ENCODE measurements at places on chromosomes 13 and 19.
A peak's percentile ranks its signal among the peaks of the same experiment; 100 is the strongest.

DNA sequence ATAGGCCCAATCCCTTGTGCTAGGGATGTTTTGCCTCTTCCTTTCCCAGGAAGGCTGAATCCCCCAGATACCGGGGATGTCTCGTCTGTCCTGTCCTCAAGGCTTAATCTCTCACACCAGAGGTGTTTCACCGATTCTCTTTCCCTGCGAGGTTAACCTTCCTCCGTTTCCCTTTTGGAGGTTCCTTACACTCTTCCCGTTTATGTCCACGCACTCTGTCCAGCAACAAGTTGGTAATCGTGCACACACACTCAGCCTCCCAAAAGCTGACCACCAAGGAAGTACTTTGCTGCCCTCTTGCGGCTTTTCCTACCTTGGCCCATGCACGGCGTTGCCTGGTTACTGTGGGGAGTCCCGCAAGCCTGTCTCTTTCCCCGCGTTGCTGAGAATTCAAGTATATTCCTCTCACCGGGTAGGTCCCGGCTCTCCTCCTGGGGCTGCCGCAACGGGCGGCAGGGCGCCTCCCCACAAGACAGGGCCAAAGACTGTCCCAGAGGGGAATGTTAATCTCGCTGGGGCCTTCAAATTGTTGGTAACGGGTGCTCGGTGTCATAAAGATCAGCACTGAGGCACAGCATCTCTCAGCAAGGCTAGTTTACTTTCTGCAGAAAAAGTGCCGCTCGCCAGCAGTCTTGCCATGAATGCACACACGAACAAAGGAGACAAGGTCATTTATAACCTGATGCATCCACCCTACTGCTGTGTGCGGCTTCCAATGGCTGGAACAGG lies 36.7 kb upstream of the CD177 start:
- DNase-seq: no peak

DNA sequence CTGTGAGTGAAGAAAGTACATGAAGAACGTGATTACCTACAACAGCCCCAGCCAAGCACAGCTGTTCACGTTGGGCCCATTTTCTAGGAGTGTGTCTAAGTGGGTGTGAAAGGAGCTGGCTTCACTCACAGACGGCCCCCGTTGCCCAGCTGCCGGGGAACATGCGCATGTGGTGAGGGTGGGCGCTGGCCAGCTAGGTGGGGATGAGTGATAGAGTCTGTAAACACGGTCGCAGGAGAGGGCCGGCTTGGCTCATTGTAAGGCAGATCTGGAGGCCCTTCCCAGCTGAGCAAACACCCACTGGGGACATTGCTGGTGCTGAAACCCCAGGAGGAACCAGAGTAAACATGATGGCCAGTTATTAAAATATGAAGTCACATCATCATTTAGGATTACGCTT lies 160.5 kb downstream of the TEX29 start:
- no peak for DNase-seq

DNA sequence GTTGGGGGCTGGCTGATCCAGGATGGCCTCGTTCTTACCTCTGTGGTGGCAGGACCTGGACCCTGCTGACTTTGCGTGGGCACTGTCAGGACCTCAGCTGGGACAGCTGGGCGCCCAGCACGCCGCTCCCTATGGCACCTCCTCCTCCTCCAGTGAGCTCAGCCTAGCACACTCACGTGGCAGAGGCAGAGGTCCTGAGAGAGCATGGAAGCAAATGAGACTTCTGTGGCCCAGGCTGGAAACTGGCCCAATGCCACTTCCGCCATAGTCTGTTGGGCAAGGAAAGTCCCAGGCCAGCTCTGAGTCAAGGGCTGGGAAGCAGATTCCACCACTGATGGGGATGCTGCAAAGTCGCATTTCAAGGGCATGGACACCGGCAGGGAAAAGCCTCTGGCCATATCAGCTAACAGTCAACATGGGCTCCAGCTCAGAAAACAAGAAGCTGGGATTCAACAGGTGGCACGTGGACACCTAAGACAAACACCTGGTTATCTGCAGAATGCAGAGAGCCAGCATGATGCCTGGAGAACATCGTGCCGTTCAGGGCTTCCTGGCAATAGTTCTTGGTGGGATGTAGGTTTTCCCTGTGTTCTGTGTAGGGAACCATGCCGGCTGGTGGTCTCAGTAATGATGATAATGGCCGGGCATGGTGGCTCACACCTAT lies 16.7 kb downstream of the MYBPC2 start:
- DNase-seq: no peak

DNA sequence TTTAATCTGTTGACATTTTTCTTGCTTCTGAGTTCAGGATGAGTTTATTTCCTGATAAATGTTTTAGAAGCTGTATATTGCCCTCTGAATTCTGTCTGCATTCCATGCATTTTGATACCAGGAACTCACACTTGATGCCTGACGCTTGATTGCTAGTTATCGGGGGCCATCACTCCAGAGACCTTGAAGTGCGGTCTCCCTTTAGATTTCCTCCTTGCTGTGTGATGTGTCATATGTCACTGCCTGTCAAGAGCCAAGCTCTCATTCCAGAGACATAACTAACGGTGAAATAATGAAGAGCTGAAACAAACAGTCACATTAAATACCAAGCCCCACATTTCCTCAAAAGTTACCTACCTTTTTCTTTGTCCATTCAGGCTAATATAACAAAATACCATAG lies 155.5 kb downstream of the TNFSF13B start:
- DNase-seq: no peak

- DNase-seq: no peak
Measured at GRCh38 chr13:110811008-110811720, 97.7 kb downstream of the ING1 start.

DNA sequence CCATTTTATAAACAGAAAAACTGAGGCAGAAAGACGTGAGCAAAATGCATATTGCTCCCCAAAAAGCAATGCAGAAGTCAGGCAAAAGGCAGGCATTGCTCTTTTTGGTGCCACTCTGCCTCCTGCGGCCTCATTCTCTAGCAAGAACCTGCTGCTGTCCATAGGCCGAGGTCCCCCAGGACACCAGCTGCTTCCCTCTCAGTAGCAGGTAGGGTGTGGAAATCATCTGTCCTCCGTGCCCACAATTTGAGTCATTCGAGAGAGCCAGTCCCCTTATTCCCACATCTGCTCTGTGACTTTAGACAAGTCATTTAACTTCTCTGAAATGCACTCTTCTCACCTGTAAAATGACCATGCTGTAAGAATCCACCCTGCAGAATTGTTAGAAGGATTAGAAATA lies 50.0 kb downstream of the TNFRSF19 start:
- DNase-seq: no peak

GRCh38 chr19:12997967-12998940 lies 3.0 kb downstream of the NFIX start:
- no peak for DNase-seq

DNA sequence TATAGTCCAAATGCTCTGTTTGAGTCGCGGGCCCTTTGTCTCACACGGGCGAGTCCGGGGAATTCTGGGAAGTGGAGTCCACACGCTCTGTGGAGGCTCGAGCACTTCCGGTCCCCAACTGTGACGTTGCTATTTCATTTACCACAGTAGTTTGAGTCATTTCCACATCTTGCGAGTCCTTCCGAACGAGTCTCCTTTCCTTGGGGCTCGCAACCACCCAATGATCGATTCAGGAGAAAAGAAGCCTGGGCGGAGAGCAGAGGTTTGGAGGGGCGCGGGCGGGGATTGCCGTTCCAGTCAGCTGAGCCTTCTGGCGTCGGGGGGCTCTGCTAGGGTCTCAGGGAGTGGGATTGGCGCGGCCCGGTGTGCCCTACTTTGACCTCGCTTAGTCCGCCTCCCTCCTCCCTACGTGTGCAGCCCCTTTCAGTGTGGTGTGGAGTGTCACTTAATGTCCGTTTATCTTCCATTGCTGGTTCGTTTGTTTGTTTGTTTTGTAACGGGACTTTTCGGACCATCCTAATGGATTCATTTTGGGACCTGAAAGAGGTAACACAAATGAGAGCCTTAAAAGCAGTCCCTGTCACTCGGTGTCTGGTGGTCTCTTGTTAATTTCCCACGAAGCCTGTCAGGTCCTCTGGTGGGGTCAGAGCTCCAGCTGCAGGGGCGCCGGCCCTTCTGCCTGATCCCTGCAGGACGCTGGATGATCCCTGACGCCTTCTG lies at the start of gene ZNF222:
TSS of gene ZNF222 (plus strand) at position 163 of the 720 bp plus-strand sequence. CDS start at position 221, 58 bp downstream.
- peak; percentile 88 for DNase-seq

- no peak for DNase-seq
Measured at GRCh38 chr19:56098731-56099568, 22.1 kb downstream of the ZNF787 start.

DNA sequence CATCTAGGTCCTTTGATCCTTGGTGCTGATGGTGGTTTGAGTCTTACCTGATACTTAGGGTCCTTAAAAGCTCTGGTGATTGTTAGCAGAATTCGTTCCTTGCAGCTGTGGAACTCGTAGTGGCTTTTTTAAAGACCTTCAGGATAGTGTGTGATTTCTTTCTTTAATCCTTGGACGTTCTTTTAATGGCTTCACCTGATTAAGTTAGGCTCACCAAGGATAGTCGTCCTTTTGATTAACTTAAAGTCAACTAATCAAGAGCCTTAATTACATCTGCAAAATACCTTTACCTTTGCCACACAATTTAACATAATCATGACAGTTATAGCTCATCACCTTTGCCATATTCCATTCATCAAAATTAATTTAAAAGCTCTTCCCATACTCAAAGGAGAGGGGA lies 1807.7 kb downstream of the OLFM4 start:
- DNase-seq: no peak

DNA sequence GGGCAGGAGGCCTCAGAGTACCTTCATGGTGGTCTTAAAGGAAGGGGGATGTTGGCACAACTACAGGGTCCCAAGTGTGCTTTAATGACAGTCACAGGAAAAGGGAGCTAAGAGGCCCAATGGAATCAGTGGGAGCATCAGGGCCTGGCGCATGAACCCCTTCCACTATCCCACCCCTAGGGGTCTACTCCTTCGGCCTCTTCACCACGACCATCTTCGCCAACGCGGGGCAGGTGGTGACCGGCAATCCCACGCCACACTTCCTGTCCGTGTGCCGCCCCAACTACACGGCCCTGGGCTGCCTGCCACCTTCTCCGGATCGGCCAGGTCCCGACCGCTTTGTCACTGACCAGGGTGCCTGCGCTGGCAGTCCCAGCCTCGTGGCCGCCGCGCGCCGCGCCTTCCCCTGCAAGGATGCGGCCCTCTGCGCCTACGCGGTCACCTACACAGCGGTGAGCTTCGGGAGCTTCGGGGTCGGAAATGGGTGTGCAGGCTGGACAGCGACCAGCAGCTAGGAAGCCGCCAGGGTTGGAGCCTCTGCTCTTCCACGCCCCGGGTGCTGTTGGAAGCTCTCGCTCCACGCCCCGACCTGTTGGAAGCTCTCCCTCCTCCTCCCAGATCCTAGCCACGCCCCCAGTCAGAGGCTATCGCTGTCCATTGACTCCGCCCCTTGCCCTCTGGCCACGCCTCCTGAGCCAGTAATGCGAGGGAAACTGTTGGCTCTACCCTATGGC lies 6.0 kb downstream of the PLPPR2 start:
- no peak for DNase-seq

DNA sequence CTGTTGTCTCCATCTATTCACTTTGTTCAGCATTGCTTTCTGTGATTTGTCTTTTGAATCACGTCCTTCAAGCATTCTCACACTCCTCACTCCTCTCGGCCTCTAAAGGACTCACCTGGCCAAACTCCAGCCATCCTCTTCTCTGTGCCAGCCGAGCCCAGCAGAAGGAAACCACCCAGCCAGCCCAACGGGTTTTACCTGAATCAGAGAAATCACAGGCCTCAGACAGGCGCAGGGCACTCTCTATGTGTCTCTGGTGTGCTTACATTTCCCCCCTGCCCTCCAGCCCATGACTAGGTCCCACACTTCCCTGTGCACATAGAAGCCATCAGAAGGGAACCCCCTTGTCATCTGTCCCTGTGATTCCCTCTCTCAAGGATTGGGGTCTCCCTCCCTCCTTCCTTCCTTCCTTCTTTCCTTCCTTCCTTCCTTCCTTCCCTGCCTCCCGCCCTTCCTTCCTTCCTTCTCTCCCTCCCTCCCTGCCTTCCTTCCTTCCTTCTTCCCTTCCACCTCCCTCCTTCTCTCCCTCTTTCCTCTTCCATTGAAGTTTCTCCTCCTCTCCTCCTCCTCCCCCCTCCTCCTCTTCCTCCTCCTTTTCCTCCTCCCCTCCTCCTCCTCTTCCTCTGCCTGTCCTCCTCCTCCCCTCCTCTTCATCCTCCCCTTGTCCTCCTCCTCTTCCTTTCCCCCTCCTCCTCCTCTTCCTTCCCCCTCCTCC lies 8.8 kb upstream of the ZNF541 start:
- DNase-seq: no peak

- DNase-seq: no peak
Measured at GRCh38 chr19:30431591-30431990, 59.4 kb downstream of the ZNF536 start.

- no peak for DNase-seq
Measured at GRCh38 chr13:43822969-43823368, 36.2 kb upstream of the ENOX1 start.

GRCh38 chr13:66723576-66723975 lies 506.6 kb downstream of the PCDH9 start:
- DNase-seq: no peak

GRCh38 chr19:42129399-42130253 lies 2.6 kb downstream of the POU2F2 start:
- no peak for DNase-seq

DNA sequence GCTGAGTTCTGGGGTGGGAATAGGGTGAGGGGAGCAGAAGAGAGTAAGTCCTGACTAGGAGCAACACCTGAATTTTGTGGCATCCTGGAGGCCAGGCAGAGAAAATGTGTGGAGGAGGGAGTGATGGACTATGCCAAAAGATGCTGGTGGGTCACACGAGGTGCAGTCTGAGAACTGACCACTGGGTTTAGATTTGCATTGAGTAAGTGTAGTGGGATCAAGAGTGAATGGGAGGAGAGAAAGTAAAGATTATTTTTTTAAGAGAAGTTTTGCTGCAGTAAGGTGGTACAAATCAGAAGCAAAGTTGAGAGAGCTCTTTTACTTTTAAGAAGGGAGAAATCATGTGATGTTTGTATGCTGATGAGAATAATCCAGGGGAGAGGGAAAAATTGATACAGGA lies 405.1 kb downstream of the DLEU7 start:
- DNase-seq: no peak

- DNase-seq: no peak
Measured at GRCh38 chr19:1170938-1171754, 2.9 kb downstream of the SBNO2 start.

GRCh38 chr19:19068659-19069654 lies 5.2 kb downstream of the SLC25A42 start:
- no peak for DNase-seq

Measured in amniotic stem cell (primary cell).